ENCODE measurements at places on chromosomes 2 and 18.
A peak's percentile ranks its signal among the peaks of the same experiment; 100 is the strongest.

DNA sequence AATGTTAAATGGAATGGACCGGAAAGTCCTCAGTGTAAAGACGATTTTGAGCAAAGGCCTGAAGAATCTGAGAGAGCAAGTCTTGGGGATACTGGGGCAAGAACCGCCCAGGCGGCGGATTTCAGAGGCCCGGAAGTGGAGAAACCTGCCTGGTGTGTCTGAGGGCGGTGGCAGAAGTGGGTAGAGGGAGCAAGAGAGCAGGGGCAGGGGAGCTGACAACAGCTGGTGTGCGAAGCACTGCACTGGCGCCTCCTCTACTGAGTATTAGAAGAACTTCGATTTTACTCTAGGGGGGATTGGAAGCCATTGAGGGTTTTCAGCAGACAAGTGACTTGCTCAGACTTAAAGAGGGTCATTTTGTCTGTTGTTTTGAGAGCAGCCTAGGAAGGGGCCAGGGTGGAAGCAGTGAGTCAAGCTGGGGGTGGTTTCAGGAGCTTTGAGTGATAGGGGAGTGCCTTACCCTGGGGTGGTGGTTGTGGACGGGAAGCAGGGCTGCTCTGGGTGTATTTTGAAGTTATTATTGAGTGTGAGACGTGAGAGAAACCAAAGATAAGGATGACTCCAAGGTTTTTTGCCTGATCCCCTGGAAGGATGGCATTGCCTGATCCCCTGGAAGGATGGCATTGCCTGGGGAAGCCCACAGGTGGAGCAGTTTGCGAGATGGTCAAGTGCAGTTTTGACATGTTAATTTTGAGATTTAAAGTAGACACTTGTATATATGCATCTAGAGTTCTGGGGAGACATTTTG, 52.5 kb downstream of the ZNF236 start:
- H3K27ac ChIP-seq: no peak overlapping the region
- no peaks in the 10 kb centered on the region for H3K27me3 ChIP-seq
- no peaks in the 10 kb centered on the region for H3K4me1 ChIP-seq

DNA sequence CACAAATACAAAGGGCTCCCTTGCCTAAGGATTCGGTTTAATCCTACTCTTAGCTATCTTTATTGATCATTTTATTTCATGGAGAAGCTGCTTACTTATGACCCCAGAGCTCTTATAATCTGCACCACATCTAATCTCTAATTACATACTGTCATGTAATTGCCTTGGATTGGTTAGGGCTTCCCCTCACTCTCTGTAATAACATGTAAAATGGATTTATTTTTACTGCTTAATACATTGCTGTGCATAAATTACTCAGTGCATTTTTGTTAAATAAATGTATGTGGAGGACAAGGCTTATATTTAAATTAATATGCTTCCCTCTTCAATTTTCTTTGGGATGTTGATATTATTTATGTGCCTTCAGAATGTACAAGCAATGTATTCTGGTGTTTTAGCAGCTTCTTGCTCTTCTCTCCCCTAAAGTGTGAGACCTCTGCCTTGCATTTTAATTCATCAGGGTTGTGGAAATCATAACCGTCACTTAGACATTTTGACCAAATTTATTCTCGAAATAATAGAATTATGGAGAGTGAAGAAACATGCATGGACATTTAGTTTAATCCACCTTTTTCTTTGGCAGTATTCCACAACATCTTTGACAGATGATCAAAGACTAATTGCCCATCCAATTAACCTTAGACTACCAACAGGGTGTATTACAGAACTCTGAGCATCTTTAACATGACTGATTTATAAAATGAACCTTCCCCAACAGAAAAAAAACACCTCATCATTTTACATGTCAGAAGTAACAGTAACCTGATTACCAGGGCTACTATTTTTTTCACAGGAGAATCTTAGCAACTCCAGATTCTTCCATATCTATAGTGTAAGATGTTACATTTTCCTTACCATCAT, 692.6 kb downstream of the LRRTM4 start:
- H3K4me1 ChIP-seq: no peaks in the 10 kb centered on the region
- no peak overlapping the region for H3K4me3 ChIP-seq
- no peak overlapping the region for H3K27ac ChIP-seq
- H3K27me3 ChIP-seq: no peaks in the 10 kb centered on the region

DNA sequence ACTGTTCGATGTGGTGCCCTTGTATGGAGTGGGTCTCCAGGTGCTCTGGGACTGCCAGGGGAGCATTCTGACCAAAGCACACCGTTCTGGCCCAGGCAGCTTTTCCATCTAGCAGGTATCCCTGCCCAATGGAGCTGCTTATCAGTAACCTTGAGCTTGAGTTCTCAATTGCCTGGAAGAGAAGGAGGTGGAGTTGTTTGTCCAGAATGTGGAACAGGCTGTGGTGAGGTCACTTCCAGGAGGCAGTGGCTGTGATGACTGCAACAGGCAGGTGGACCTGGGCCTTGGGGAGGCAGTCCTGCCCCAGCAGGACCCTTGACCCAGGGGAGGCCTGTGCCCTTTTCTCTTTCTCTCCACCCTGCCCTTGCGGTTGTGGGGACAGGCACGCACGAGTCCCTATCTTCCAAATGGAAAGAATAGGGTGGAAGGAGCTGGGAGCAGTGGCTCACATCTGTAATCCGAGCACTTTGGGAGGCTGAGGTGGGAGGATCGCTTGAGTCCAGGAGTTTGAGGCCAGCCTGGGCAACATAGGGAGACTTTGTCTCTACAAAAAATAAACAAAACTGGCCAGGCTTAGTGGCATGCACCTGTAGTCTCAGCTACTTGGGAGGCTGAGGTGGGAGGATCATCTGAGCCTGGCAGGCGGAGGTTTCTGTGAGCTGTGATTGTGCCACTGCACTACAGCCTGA, 66.2 kb upstream of the MCFD2 start:
- peak overlapping the region; percentile 72 for H3K27ac ChIP-seq
- no peaks in the 10 kb centered on the region for H3K27me3 ChIP-seq
- no peak overlapping the region for H3K4me3 ChIP-seq
- no peak for DNase-seq
- peaks cover 26% of the 10 kb centered on the region for H3K4me1 ChIP-seq
- peaks cover 40% of the 10 kb centered on the region for H3K36me3 ChIP-seq

DNA sequence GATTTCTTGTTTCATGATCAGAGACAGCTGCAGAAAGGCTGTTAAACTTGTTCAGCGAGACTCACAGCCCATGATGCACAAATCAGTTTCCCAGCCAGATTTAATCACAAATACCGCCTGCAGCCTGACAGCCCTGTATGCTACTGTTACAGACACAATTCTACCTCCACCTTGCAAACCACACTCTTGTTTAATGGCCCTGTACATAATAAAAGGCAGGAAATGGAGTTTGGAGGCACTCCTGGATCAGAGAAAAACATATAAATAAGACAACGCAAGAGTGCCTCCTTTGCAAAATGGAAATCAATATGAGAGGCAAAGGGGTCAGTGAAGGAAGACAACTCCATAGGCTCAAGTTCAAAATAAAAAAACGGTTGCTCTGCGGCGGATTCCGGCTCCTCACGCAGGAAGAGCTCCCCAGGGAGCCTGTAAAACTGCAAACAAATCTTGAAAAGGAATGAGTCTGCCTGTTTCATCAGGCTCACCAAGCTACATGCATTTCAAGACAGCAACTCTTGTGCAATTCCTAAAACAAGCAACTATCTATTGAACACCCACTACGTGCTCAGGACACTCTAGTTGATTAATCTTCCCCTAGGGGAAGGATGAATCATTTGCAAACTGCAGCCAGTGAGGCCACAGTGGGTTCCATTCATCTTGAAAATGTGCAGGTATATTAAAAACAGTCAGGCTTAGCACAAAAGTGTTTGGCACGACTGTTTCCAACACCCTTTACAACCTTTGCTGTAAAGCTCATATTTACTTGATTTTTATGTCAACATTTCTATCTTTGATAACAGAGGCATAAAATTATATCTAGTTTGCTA, 37.5 kb downstream of the TBC1D8 start:
- no peak overlapping the region for H3K4me3 ChIP-seq
- H3K36me3 ChIP-seq: no peaks in the 10 kb centered on the region
- peak overlapping the region; percentile 93 for H3K27ac ChIP-seq
- DNase-seq: no peak

DNA sequence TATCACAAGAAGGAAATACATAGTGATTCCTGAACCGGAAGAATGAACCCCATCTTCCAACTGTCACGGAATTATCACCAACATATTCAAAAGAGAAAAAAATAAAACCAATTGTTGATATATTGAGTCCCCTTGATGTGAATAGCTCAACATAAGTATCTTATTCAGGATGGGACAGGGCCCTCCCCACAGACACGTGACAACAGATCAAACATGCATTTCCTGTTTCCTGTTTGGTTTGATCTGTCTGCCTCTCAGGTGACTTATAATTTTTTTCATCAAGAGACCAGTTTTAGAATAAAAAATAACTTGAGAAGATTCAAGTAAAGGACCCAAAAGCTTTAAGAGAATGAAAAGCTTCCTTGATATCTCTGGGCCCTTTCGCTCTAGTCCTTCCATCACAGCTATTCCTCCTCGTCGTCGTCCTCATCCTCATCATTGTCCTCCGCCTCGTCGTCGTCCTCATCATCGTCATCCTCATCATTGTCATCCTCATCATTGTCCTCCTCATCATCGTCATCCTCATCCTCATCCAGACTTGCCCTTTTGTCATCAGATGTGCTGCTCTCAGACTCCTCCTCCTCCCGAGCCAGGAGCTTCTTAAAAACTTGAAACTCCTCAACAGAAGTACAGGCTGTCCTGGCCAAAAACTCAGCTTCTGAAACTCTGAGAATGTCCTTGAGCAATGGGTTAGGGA, 6.3 kb downstream of the MTERF4 start:
- DNase-seq: no peak
- H3K27ac ChIP-seq: no peak overlapping the region
- peaks cover 4% of the 10 kb centered on the region for H3K4me1 ChIP-seq
- H3K36me3 ChIP-seq: no peaks in the 10 kb centered on the region
- no peak overlapping the region for H3K4me3 ChIP-seq
- no peaks in the 10 kb centered on the region for H3K27me3 ChIP-seq

DNA sequence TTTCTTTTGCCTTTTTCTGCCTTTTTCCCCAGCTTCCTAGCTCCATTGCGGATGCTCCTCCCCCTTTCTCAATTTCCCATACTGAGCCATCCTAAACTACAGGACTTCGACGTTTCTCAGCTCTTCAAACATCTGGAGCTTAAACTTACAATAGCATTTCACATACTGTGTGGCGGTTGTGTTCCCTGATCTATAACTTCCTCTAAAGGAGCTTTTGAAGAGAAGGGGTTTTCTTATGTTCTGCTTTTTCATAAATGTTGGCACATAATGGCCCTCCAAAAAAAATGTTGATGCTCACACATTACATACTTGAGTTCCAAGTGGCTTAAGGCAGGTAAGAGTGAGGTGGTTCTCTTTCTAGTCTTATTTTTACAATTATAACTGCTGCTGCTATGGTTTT, 87.4 kb downstream of the RNF144A start:
- DNase-seq: no peak
- no peak overlapping the region for H3K27ac ChIP-seq
- no peaks in the 10 kb centered on the region for H3K36me3 ChIP-seq
- H3K4me3 ChIP-seq: no peak overlapping the region
